ENCODE measurements at places on chromosomes 4 and X.

GRCh38 chrX:155577682-155578081, 35.1 kb downstream of the TMLHE start:
- DNase-seq = no peak

GRCh38 chrX:19593690-19594089, 78.4 kb upstream of the MAP3K15 start:
- peak; percentile 21 for DNase-seq

GRCh38 chrX:31420711-31421151, 348.9 kb upstream of the FTHL17 start:
- no peak for DNase-seq

GRCh38 chr4:10613926-10614478, 70.6 kb downstream of the CLNK start:
- no peak for DNase-seq

GRCh38 chrX:15151267-15152186, 118.4 kb downstream of the ASB9 start:
- DNase-seq = peak; percentile 35

Data from stimulated activated CD4-positive, alpha-beta T cell treated with anti-CD3 and anti-CD28 coated beads, Interleukin-2, amount 100 ng/mL, for 24 hours (primary cell).